ENCODE measurements at places on chromosomes 11 and 22.

DNA sequence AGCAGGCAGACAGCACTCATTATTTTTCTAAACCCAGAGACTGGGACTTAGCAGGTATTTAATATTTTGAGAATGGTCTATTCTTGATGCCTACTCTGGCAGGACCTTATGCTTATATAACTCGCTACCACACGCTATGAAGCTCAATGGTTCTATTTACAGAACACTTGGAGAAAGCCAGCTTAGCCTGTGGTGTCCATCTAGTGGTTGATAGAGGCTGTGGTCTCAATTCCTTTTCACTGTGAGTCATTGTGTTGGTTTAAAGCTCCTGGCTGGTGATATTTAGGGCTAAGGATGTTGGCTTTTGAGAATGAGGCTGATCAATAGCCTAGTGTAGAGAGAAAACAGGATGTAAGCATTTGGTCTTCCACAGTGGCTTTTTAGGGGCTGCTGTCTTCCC lies 206.4 kb downstream of the DBX1 start:
- DNase-seq: no peak

- peak; percentile 63 for DNase-seq
Measured at GRCh38 chr11:75142714-75143419, 8.0 kb upstream of the SLCO2B1 start.

DNA sequence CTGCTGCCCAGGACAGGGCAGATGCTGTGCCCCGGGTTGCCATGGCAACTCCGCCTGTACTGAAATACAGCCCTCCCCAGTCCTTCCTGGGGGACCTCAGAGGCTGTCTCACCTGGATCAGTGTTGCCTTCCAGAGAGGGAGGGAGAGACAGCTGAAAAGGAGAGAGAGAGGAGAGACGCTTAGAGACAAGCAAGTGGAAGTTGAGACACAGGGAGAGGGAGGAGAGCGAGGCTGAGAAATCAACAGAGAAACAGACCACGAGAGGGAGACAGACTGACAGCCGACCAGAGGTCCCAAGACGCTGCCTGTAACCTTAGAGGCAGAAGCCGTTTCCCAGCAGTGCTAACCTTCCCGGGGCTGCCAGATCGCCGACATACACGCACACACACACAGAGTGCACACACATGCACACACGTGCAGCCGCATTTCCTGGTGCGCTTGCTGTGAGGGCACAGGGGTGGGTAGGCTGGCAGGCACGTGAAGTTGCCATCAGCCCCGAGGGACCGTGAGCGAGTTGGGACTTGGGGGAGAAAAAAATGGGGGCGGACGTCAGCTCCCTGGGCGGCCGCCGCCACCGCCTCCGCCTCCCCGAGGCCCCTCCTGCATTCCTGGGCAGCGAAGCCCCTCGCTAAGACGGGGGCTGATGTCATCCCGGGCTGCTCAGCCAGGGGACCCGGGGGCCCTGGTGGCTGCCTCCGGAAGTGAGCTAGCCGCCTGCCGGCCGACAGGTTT lies 88.6 kb upstream of the CRYBB3 start:
- DNase-seq: peak; percentile 27

GRCh38 chr11:120173807-120174206 lies 35.9 kb upstream of the TRIM29 start:
- DNase-seq: no peak

- DNase-seq: no peak
Measured at GRCh38 chr11:112886434-112887370, 74.5 kb upstream of the NCAM1 start.

- DNase-seq: no peak
Measured at GRCh38 chr22:24026733-24027132, 15.6 kb downstream of the CABIN1 start.

DNA sequence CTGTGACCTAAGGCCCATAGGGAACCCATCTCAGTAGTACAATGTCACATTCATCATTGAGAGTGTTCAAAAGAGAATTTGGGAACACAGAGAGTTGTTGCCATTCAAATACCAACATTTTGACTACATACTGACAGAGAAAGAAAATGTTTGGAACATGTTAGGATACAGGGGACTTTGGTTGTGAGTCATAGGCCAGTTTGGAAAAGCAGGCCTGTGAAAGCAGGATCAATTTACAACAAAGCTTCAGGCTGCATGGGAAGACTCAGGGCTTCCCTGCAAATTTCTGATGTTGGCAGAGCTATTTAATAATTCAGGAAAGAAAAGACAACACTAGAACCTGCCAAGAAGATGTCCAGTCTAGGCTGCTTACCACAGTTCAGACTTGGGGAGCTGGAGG lies 374 bp downstream of the NLRP10 start:
- DNase-seq: no peak

DNA sequence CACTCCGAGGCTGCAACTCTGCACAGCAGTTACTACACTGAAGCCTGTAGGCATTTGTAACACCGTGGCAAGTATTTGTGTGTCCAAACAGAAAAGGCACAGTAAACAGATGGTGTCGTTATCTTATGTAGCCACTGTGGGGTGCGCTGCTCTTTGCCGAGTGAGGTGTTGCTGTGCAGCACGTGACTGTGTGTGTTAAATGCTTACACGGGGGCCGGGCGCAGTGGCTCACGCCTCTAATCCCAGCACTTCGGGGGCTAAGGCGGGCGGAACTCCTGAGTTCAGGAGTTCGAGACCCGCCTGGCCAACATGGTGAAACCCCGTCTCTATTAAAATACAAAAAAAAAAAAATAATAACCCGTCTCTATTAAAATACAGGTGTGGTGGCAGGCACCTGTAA lies 11.5 kb downstream of the ZBED4 start:
- DNase-seq: no peak

GRCh38 chr11:34977089-34977912 lies 60.9 kb downstream of the PDHX start:
- no peak for DNase-seq

- DNase-seq: no peak
Measured at GRCh38 chr11:77035580-77035979, 1.4 kb downstream of the B3GNT6 start.

- no peak for DNase-seq
Measured at GRCh38 chr22:18058371-18059093, 19.3 kb upstream of the PEX26 start.

DNA sequence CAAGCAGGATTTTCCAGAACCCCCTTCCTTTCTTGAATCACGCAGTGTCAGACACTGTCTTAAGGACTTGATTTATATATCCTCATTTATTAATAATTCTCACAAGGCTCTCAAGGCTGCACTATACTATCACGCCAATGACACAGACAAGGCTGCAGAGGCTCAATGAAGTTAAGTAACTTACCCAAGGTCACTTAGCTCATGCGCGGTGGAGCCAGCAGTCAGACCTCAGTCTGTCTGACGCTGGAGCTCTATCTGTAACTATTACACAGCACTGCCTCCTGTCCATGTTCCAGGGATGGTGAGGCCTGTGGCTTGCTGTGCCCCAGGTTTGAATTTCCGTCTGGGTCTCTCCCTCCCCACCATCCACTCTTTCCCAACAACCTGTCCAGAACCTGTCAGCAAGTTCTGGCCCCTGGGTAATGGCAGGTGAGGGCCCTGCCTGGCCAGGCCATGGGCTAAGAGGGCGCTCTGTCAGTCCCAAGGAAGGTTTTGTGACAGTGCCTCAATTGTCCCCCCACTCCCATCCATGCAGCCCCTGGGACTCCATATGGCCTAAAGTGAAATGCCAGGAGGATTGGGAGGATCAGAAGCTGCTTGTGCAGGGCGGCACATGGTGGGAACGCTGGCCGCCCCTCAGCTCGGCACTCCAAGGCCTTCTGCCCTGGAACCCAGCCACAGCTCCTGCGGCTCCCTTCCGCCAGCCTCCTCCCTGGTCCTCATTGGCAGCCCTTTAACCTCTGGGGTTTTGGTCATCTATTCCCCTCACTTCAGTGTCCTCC lies 8.6 kb downstream of the KCNC1 start:
- no peak for DNase-seq

DNA sequence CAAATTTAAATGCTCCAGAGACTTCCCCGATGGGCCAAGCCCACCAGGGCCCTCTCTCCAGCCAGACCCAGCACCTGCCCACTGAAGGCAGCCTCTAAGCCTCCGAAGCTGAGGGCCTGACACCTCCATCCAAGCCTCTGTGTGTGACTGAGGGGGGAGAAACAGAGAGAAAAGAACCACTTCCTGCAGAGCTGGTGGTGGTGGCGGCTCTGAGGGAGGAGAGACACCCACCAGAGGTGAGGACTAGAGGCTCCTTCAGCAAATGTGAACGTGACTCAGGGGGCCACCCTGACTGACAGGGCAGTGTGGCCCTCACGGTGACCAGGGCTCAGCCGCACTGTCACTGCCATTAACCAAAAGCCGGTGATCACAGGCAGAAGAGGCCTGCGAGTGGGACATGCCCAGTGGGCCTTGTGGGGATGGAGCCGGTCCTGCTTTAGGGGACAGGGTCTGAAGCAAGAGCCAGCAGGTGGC lies 31.0 kb upstream of the CD5 start:
- no peak for DNase-seq

GRCh38 chr11:106917973-106918372 lies 100.3 kb downstream of the GUCY1A2 start:
- DNase-seq: no peak

GRCh38 chr22:23062616-23063538 lies 7.4 kb upstream of the GNAZ start:
- DNase-seq: peak; percentile 3

DNA sequence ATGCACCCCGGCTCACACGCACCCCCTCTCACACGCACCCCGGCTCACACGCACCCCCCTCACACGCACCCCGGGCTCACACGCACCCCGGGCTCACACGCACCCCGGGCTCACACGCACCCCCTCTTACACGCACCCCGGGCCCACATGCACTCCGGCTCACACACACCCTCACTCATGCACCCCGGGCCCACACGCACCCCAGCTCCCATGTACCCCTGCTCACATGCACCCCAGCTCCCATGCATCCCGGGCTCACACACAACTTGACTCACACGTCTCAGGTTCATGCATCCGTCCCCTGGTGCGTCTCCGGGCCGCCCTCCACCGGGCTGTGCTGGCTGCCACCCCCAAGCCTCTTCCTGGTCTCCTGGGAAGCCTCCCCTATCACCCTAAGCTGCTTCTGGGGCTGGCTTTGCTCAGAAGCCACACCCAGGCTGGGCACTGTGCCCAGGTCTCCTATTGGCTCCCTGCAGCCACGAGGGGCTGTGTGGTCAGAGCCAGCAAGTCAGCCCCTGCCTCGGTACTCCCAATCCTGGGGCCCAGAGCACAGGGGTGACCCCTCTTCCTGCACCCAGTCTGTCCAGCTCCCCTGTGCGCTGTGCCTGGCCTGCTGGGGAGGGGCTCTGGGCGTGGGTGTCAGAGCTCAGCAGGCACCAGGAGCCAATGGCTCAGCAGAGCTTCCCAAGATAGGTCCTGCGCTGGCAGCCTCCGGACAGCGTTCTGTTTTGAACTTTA lies 16.9 kb downstream of the TSPAN4 start:
- DNase-seq: peak; percentile 79

- DNase-seq: no peak
Measured at GRCh38 chr11:2576111-2576510, 123.7 kb downstream of the KCNQ1OT1 start.

DNA sequence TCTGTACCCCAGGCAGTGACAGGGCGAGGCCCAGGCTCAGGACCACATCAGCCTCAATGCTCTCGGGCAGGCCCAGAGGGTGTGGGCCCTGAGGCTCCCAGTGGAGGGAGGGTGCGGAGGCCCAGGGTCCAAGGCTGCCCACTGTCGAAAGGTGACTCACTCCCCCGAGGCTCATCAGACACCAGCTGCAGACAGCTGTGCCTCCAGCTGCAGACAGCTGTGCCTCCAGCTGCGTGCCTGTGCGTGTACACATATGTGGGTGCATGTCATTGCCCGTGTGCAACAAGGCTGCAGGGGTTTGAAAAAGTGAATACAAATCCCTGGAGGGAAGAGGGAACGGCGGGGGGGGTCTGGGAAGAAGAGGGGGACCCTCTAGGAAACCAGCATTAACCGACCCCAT lies 134.3 kb downstream of the BRD1 start:
- DNase-seq: no peak

DNA sequence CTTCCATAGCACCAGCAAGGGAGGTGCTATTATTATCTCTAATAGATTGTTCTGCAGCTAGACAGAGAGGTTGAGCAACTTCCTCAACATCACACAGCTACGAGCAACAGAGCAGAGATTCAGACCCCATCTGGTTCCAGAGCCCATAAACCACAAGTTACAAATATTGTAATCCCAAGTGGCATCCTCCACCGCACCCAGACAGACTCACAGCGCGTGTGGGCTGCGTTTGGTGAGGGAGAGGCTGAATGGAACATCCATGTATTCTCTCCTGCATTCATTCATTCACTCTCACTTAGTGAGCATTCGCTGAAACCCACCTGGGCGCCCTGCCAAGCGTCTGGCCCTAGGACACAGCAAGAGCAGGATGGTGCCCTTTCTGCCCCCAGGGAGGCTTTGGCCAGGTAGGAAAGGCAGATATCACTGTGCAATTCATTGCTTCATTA lies 33.5 kb downstream of the LIF start:
- no peak for DNase-seq

- DNase-seq: no peak
Measured at GRCh38 chr11:94988748-94989147, 15.2 kb downstream of the KDM4D start.

GRCh38 chr11:12685229-12685628 lies 11.0 kb downstream of the TEAD1 start:
- DNase-seq: no peak

- DNase-seq: peak; percentile 84
Measured at GRCh38 chr11:75428281-75428724, 4.7 kb downstream of the KLHL35 start.

DNA sequence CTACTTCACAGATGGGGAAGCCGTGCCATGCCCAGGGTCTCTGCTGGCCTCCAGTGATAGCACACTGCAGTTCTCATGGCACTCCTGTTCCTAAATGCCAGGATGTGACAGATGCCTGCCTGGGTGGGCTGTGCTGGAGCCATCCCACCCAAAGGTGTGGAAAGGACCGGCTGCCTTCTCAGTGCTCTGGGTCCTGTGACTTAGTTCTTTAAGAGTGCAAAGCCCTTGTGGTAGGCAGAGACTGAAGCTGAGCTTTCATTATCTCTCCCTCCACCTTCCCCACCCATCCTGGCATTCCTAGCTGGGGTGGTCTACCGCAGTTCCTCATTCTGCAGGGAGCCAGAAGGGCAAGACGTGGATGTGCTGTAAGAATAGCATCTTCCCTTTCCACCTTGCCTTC lies 150.1 kb downstream of the CEP164 start:
- DNase-seq: no peak

GRCh38 chr22:49431551-49431950 lies 396.1 kb downstream of the BRD1 start:
- DNase-seq: no peak

DNA sequence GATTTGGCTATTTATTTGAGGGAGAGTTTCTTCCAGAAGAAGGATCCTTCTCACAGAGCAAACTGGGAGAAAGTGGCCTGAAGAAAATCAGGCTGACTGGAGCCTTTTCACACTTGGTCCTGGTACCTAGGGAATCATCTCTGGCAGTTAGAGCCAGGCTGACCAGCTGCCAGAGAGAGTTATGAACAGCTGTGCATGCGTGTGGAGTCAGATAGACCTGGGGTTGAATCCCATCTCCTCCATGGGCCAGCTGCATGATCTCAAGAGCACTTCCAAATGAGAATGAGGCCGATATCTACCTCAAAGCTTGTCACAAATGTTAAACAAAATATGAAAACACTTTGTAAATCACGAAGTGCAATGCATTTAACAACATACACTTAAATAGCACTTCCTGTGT lies 390.0 kb downstream of the TENM4 start:
- DNase-seq: no peak

GRCh38 chr22:25485626-25486545 lies 78.6 kb upstream of the GRK3 start:
- no peak for DNase-seq

Data from uterus (tissue), 4 donors.